ENCODE measurements at places on chromosomes 3 and 15.

DNA sequence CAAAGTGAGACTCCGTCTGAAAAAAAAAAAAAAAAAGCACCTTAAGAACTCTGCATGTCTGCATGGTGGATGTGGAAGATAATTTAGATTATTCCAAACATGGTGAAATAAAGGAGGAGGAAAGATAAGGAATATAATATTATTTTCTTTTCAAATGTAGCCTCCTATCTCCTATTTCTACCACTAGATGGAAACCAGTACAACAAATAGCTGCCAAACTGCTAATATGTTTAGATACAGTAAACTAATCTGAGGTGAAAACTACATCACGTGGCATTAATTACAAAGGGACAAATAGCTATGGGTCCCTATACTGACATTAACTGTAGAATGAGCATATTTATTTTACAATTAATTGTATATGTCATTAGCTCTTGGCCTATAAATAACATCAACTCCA lies 197.8 kb downstream of the TBC1D5 start:
- peak; percentile 8 for DNase-seq

DNA sequence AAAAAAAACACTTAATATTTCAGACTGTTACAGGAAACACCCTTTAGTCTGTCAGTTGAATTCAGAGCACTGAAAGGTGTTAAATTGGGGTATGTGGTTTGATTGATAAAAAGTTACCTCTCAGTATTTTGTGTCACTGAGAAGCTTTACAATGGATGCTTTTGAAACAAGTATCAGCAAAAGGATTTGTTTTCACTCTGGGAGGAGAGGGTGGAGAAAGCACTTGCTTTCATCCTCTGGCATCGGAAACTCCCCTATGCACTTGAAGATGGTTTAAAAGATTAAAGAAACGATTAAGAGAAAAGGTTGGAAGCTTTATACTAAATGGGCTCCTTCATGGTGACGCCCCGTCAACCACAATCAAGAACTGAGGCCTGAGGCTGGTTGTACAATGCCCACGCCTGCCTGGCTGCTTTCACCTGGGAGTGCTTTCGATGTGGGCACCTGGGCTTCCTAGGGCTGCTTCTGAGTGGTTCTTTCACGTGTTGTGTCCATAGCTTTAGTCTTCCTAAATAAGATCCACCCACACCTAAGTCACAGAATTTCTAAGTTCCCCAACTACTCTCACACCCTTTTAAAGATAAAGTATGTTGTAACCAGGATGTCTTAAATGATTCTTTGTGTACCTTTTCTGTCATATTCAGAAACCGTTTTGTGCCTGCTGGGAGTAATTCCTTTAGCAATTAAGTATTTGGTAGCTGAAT lies 17.9 kb downstream of the TMEM43 start:
- no peak for DNase-seq

- DNase-seq = no peak
Measured at GRCh38 chr3:9448071-9448470, 50.7 kb downstream of the SETD5 start.

- DNase-seq = no peak
Measured at GRCh38 chr3:152277198-152277597, 8.5 kb downstream of the MBNL1 start.

DNA sequence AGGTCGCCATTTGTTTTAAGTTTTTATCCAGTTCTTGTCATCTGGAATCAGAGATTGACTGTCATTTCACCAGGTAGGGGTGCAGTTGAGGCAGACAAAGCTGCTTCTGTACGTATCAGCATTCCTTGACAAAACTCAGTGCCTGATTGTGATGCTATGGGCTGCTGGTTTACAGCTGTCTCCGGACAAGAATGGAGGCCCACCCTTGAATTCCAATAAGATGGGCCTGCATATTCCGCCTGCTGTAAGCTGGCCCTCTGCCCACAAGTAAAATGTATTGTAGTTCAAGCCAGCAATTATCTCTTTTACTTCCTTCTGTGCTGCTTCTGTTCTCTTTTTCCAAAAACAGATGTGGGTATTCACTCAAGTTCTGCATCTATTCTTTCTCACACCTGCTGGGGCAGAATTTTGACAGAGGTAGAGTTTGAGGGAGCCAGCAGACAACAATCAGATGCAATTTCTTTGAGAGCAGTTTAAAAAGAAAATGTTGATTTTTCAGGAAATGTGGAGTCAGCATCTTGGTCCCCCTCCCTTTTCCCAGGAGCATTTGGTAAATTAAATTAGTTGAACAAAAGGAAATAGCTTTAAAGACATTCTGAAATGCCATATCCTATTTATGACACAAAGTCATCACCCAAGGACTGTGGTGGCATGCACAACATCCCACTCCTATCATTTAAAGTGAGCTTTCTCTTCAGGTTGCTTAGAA lies 53.5 kb downstream of the IQCH start:
- DNase-seq = no peak

DNA sequence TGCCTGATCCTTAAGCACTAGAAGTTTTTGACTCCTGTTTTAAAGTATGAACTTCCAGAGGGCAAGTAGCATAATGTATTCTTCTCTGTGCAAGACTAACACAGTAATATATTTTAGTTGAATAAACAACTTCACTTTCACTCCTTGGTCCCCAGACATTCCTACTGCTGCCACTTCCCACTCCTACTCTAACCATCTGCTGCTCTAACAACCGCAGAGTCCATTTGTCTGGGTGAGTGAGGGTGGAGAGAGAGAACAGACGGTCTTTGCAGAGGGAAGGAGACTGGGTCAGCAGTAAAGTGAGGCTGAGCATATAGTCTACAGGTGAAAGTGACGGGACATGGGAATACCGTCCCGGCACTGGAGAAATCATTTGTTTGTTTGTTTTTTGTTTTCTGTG lies 301.0 kb upstream of the SLCO3A1 start:
- no peak for DNase-seq

GRCh38 chr15:78712797-78713515 lies 71.9 kb upstream of the CHRNB4 start:
- DNase-seq = no peak

- DNase-seq = no peak
Measured at GRCh38 chr3:18681818-18682345, 256.7 kb upstream of the SATB1 start.

GRCh38 chr3:33054100-33055092 lies 42.5 kb downstream of the GLB1 start:
- DNase-seq = no peak

- peak; percentile 4 for DNase-seq
Measured at GRCh38 chr3:180646187-180646790, 33.0 kb downstream of the CCDC39 start.

GRCh38 chr3:186165331-186165730 lies 56.4 kb upstream of the ETV5 start:
- DNase-seq = no peak

DNA sequence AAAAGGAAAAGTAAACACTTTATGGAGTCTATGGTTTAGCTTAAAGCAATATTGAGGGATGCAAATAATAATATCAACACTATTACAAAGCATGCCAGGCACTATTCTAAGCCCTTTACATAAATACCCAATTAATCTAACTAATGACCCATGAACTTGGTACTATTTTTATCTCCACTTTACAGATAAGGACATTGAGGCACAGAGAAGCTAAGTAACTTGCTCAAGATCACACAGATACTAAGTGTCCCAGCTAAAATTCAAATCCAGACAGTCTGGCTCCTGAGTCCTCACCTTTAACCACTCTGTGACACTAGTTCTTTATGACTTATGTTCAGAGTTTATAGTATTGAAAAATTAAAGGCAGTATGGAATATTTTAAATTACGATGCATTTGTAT lies 5.6 kb downstream of the MBD4 start:
- no peak for DNase-seq

GRCh38 chr15:73872346-73872745 lies 1.0 kb upstream of the TBC1D21 start:
- DNase-seq = peak; percentile 15

DNA sequence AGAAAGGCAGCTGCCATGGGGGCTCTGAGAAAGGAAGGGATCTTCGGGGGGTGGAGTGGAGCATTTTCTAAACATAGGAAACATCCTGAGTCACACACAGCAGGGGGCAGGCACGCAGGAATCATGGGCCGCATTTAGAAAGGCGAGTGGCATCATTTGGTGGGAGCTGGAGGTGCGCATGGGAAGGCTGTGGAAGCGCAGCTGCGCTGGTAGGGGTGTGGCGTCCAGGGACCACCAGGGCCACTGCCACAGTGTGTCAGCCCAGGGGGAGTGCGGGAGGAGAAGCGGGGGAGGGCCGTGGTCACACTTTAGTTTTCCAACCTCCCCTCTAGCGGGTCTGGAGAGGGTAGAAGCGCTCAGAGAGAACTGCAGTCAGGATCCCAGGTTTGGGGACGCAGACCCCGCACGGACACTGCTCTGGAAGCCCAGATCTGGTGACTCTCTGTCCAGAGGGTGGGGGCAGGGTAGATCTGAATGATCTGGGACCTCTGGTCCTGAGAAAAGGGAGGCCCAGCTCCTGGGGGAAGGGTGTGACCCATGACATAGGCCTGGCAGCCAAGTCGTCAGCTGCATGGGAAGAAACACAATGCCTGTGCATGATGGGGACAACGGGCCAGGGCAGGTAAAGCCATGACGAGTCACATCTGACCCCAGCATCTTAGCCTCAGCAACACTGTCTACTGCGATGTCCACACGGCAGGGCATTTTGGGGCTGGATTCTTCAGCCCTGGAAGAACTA lies 88.0 kb upstream of the IQSEC1 start:
- no peak for DNase-seq

- DNase-seq = no peak
Measured at GRCh38 chr3:133007601-133008000, 30.6 kb upstream of the TMEM108 start.

DNA sequence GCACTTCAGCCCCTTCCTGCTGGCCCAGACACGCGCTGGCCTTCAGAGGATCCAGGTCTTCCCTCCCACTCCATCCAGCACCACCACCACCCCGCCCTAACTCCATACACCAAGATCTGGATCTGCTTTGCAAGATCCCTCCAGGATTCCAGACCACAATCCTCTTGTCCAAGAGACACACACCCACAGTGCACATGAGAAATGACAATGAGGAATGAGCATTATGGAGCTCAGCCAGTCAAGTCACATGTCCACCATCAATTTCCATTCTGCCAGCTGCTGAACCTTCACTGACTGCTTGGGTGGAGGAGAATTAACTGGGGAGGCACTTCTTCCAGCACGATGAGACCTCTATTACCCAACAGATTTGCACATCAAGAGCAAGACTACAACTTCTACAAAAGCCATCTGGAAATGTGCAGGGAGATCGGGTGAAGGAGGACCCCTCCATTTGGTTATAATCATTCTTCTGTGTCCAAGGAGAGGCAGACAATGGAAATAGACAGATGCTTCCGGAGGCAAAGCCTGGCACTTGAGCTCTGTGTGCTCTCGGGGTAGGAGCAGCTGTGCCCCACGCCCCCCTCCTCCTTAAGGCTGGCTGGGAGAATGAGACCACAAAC lies 12.3 kb upstream of the SPATA12 start:
- DNase-seq = no peak

- DNase-seq = no peak
Measured at GRCh38 chr3:67557848-67558355, 96.5 kb downstream of the SUCLG2 start.

DNA sequence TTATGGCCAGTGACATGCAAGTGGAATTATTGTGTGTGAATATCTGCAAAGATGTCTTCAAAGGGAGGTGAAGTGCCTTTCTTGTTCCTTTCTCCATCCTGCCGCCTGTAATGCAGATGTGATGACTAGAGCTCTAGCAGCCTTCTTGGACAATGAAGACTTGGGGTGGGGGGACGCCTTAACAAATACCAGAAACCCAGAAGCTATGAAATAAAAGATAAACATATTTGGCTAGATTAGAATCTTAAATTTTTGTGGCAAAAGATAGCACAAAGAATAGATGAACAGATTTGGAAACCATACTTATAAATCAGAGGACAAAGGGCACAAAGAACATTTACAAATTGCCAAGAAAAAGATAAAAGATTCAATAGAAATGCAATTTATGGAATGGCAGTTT lies 56.1 kb downstream of the AMOTL2 start:
- no peak for DNase-seq

DNA sequence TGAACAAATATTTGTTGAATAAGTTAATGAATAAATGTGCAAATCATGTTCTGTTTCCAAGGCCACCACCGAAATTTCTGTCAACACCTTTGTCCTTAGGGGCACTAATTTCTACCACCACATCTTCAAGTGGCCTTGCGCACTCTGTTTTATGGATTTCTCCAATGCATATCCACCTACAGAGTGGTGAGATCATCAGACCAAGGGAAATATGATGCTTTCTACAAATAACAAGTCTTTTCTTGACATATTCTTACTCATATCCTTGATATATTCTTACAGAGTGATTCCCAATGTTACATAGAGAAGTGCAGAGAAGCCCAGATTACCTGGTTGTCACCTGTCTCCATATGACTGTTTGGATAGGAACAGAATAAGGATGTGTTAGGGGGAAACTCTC lies 36.1 kb upstream of the TMCO5A start:
- no peak for DNase-seq

GRCh38 chr15:63560741-63561448 lies 36.3 kb upstream of the FBXL22 start:
- DNase-seq = no peak

DNA sequence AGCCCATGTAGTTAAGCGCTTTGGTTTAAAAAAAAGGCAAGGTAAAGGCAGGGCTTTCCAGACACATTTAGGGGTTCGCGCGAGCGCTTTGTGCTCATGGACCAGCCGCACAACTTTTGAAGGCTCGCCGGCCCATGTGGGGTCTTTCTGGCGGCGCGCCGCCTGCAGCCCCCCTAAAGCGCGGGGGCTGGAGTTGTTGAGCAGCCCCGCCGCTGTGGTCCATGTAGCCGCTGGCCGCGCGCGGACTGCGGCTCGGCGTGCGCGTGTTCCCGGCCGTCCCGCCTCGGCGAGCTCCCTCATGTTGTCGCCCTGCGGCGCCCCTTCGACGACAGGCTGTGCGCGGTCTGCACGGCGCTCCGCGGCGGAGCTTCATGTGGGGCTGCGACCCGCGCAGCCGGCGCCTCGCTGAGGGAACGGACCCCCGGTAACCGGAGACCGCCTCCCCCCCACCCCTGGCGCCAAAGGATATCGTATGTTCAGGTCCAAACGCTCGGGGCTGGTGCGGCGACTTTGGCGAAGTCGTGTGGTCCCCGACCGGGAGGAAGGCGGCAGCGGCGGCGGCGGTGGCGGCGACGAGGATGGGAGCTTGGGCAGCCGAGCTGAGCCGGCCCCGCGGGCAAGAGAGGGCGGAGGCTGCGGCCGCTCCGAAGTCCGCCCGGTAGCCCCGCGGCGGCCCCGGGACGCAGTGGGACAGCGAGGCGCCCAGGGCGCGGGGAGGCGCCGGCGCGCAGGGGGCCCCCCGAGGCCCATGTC lies 927 bp downstream of the SMAD6 start:
- DNase-seq = no peak

- no peak for DNase-seq
Measured at GRCh38 chr3:112456147-112456546, 43.1 kb downstream of the BTLA start.

DNA sequence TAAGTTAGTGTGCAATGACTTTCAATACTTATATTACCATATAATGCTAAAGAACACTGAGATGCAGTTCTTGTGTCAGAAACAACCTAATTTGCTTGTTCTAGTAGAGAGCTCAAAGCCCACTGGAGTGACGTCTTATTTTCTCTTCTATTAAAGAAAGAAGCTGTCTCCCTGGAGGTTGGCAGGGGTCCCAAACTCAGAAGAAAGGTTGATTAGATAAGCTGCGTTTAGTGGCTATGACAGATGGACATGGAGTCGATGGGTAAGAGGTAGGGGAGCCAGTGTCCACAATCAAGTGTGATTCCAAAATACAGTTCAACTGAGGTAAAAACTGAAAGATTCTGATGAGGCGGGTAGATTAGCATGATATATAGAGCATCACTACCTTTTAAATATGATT lies 363.6 kb downstream of the NLGN1 start:
- no peak for DNase-seq

Data from iris pigment epithelial cell (primary cell).